ENCODE measurements at places on chromosomes 4 and X.

GRCh38 chrX:116285501-116285900 is 115.0 kb downstream of the AGTR2 start:
- no peak overlapping the region for H3K27ac ChIP-seq
- H3K4me1 ChIP-seq = peaks cover 23% of the 10 kb centered on the region
- no peaks in the 10 kb centered on the region for H3K27me3 ChIP-seq
- H3K4me3 ChIP-seq = no peak overlapping the region

- no peak for DNase-seq
- H3K4me1 ChIP-seq = peaks cover 8% of the 10 kb centered on the region
- H3K27ac ChIP-seq = no peak overlapping the region
- H3K36me3 ChIP-seq = no peaks in the 10 kb centered on the region
- no peaks in the 10 kb centered on the region for H3K27me3 ChIP-seq
- H3K4me3 ChIP-seq = no peak overlapping the region
Measured at GRCh38 chr4:53123819-53124218, 242.0 kb downstream of the SCFD2 start.

GRCh38 chr4:177770776-177771175 is 328.5 kb upstream of the AGA start:
- no peaks in the 10 kb centered on the region for H3K4me1 ChIP-seq
- no peak overlapping the region for H3K4me3 ChIP-seq
- no peaks in the 10 kb centered on the region for H3K27me3 ChIP-seq
- DNase-seq = no peak
- H3K36me3 ChIP-seq = no peaks in the 10 kb centered on the region

DNA sequence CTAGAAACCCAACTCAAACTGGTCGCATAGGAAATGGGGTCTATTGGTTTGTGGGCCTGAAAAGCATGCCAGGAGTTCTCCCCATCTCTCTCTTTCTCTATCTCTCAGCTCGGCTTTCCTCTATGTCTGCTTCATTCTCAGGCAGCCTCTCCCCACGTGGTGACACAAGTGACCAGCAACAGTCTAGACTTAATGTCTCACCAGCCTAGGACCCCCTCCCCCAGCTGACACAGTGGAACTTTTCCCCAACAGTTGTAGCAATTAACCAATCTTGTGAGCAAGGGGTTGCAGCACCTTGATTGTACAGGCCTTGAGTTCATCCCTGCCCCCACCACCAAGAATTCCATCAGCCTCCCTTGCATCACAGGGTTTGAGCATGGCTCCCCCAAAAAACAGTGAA is 159.8 kb upstream of the KIT start:
- H3K4me1 ChIP-seq = peaks cover 43% of the 10 kb centered on the region
- H3K27me3 ChIP-seq = no peaks in the 10 kb centered on the region
- no peaks in the 10 kb centered on the region for H3K36me3 ChIP-seq
- H3K27ac ChIP-seq = no peak overlapping the region
- no peak overlapping the region for H3K4me3 ChIP-seq
- no peak for DNase-seq

GRCh38 chr4:123649250-123649644 is 252.7 kb downstream of the SPRY1 start:
- H3K4me3 ChIP-seq = no peak overlapping the region
- DNase-seq = no peak
- no peaks in the 10 kb centered on the region for H3K27me3 ChIP-seq
- peak overlapping the region; percentile 67 for H3K27ac ChIP-seq
- no peaks in the 10 kb centered on the region for H3K36me3 ChIP-seq

- no peaks in the 10 kb centered on the region for H3K4me1 ChIP-seq
- H3K27ac ChIP-seq = no peak overlapping the region
- no peaks in the 10 kb centered on the region for H3K36me3 ChIP-seq
- DNase-seq = no peak
- H3K4me3 ChIP-seq = no peak overlapping the region
Measured at GRCh38 chr4:53711926-53712325, 120.6 kb upstream of the LNX1 start.

GRCh38 chr4:161342881-161343568 is 820.8 kb downstream of the FSTL5 start:
- H3K4me3 ChIP-seq = no peak overlapping the region
- H3K27ac ChIP-seq = no peak overlapping the region
- H3K36me3 ChIP-seq = no peaks in the 10 kb centered on the region
- no peaks in the 10 kb centered on the region for H3K4me1 ChIP-seq

- H3K36me3 ChIP-seq = no peaks in the 10 kb centered on the region
- no peak overlapping the region for H3K4me3 ChIP-seq
- H3K27ac ChIP-seq = no peak overlapping the region
- H3K27me3 ChIP-seq = no peaks in the 10 kb centered on the region
Measured at GRCh38 chr4:155704841-155705404, 38.3 kb downstream of the GUCY1A1 start.

DNA sequence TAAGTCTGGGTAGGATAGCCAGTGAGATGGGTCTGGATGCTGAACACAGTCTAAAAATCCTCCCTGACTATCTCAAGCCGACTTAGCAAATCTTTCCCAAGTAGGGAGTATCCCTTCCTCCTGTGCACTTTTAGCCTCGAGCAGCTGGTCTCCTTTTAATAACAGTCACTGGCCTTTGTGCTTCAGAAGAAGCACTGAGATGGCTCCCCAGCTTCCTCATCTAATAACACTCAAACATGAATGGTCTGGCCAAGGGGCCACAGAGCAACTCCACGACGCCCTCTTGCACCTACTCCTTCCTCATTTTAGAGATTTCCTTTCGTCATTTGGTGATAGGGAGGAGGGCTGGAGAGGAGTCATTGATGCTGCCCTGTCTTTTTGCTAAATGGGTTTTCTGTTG is 78.8 kb upstream of the TMEM150C start:
- no peak overlapping the region for H3K4me3 ChIP-seq
- peaks cover 10% of the 10 kb centered on the region for H3K36me3 ChIP-seq
- no peak overlapping the region for H3K27ac ChIP-seq
- no peak for DNase-seq
- H3K4me1 ChIP-seq = peaks cover 15% of the 10 kb centered on the region

- H3K27me3 ChIP-seq = no peaks in the 10 kb centered on the region
- no peak overlapping the region for H3K4me3 ChIP-seq
- no peak overlapping the region for H3K27ac ChIP-seq
- no peaks in the 10 kb centered on the region for H3K36me3 ChIP-seq
Measured at GRCh38 chr4:85829276-85830051, 354.5 kb downstream of the ARHGAP24 start.

- H3K27ac ChIP-seq = no peak overlapping the region
- no peak for DNase-seq
- no peaks in the 10 kb centered on the region for H3K36me3 ChIP-seq
Measured at GRCh38 chr4:4499438-4500123, 42.3 kb downstream of the STX18 start.

Measured in keratinocyte (primary cell).